Tongue (tissue), 3 donors: ENCODE measurements at places on chromosomes 7 and 10.

- DNase-seq = no peak
Observed at GRCh38 chr7:43942997-43943396, 16.8 kb downstream of the UBE2D4 start.

GRCh38 chr10:132451506-132452215 lies 54.7 kb downstream of the PWWP2B start:
- DNase-seq = no peak

- DNase-seq = no peak
Observed at GRCh38 chr7:44979481-44980392, 922 bp upstream of the MYO1G start.

GRCh38 chr10:2964632-2965296 lies 102.6 kb upstream of the PFKP start:
- no peak for DNase-seq

DNA sequence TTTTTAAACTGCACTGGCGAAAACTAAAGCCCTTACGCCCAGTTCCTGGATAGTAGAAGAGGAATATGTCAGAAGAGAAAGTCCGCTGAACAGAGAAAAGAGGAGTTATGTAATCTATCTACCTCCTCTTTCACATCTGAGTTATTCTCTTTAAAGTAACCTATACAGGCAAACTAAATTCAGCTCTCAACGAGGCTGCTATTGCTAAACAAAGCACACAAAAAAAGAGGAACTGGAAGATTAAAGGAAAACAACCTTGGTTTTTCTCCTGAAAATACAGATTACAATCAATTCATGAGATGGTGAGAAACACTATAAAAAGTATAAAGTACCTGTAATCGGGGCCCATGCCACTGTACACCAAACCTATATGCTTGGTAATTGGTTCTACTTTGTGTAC lies 5.8 kb downstream of the PSMA2 start:
- no peak for DNase-seq

DNA sequence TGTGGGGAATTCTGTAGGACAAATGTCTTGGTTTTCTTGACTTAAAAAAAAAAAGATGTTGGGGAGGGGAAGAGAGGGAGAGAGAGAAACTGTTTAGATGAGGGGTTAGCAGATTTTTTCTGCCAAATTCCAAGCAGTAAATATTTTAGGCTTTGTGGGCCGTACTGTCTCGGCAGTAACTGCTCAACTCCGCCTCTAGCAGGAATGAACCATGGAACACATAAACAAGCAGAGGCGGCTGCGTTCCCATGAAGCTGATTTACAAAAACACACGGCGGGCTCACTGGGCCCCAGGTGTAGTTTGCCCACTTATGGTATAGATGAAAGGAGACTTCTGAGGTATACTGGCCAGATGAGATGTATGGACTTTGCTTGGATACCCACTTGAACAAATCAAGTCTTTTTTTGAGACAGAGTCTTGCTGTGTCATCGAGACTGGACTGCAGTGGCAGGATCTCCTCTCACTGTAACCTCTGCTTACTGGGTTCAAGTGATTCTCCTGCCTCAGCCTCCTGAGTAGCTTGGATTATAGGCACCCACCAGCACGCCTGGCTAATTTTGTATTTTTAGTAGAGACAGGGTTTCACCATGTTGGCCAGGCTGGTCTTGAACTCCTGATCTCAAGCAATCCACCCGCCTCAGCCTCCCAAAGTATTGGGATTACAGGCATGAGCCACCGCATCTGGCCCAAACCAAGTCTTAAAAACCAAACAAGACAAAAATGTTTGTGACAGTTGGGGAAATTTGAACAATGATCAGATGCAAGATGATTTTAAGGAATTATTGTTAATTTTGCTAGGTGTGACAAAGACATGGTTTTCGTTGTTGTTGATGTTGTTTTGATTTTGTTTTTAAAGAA lies 9.7 kb upstream of the ADAMTS14 start:
- peak; percentile 89 for DNase-seq

DNA sequence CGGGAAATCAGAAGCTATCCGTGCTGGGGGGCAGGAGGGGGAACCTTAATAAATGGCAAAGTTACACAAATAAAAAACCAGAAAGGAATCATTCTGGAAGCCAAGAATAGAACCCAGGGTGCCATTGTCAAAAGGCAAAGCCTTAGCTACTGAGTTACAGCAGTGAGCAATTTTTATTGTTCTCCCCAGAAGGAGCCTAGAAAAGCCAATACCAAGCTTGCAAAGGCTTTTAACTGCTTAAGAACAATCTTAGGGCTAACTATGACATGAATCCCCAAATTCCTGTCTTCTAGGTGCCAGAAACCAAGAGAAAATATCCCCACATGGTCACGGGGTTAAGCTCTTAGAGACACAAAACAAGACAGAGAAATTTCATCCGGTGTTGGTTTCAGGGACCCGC lies 482.7 kb downstream of the CCSER2 start:
- DNase-seq = no peak

DNA sequence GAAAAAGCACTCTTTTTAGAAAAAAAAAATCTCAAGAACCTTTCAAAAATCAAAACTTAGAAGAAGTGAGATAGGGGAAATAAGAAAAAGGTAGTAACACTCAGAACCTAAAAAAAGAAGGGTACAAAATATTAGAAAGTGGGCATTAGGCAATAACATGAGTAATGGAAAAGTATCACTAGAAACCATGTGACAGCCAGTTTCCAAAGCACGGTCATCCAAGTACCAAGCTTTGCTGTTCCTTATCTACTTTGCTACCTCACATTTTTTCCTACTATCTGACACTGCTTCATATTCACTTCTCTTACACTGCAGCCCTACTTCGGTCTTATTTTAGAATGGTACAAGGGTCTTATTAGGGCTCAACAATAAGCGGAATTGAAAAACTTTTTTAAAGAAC lies 30.3 kb downstream of the IMMP2L start:
- no peak for DNase-seq

DNA sequence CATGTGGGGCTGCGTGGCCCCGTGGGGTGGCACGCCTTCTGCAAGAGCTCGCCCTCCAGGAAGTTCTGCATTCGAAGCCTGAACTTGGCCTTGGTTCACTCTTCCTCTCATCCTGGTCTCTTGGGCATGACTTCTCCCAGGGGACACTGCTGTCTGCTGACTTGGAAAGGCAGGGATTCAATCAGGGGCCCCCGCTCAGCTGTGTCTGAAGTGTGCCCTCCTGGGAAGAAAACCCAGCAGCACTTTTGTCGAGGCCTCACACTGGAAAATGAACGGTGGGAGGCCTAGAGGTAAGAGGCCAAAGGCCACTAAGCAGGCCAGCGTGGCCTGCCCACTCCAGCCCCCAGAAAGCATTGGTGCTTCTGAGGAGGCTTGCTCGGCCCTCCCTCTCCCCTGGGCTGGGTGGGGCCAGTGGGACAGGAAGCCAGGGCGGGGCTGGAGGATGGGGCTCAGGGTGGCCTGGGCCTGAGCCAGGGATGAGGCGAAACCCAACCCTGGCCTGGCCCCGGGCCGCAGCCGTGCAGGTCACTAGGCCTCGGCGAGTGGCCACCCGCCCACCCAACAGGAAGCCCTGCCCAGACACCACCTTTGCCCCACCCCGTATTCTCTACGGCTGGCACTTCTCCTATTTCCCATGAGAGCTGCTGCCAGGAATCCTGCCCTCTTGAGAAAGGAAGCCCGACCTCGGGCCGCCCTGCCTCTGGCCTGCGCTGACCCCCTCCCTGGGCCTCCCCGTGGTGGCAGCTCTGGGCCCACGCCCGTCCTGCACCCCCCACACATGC lies 81.1 kb downstream of the ZMIZ1 start:
- peak; percentile 44 for DNase-seq

- DNase-seq = no peak
Observed at GRCh38 chr7:79512261-79512660, 58.8 kb upstream of the MAGI2 start.

DNA sequence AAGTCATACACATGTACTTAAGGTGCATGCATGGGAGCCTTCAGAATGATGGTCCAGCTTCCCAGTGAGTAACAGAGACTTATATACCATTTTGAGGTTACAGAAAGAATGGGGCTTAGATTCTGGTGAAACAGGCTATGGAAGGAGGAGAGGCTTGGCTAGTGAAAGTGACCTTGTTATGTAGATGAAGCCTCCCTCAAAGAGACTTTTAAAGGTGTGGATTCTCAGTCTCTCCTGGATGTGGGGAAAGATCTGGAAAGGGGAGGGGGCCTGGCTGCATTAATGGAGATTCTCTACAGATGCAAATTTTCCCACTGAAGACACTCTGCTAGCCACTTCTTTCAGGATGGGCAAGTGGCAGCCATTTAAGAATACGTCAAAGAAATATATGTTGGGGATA lies 5.5 kb downstream of the RASSF4 start:
- DNase-seq = no peak

DNA sequence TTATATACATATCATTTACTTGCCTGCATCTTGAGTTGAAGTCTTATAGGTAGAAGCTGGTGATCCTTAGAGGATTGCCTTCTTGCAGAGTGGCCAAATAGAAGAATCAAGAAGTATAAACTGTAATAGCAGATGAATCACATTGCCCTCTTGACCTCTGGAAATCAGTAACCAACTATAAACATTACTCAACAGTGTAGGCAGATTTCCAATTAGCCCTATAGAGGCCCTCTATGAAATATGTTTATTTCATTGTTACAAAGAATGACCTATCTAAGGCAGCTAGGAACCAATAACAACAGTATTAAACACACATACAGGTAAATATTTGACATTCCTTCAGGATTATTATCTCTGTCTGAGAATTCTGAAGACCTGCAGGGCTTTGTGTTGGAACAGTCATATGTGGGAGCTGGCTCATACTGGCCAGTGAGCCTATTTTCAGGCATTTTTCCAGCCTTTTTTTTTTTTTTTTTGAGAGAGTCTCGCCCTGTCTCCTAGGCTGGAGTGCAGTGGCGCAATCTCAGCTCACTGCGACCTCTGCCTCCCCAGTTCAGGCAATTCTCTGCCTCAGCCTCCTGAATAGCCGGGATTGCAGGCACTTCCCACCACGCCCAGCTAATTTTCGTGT lies 7.2 kb upstream of the SRI start:
- no peak for DNase-seq

GRCh38 chr7:126065766-126066165 lies 1136.1 kb upstream of the POT1 start:
- DNase-seq = no peak

GRCh38 chr10:88987243-88987725 lies 3.3 kb upstream of the FAS start:
- no peak for DNase-seq

GRCh38 chr10:104267721-104268404 lies 1.1 kb upstream of the GSTO2 start:
- DNase-seq = no peak

- no peak for DNase-seq
Observed at GRCh38 chr7:1670894-1671593, 967 bp downstream of the ELFN1 start.

- no peak for DNase-seq
Observed at GRCh38 chr7:139842401-139843210, 13.5 kb downstream of the TBXAS1 start.

- no peak for DNase-seq
Observed at GRCh38 chr10:91295346-91295745, 74.9 kb downstream of the PCGF5 start.

GRCh38 chr7:142940966-142941535 lies 1.8 kb downstream of the LLCFC1 start:
- DNase-seq = no peak

- DNase-seq = no peak
Observed at GRCh38 chr10:99880080-99880835, 97.8 kb downstream of the ABCC2 start.
